Cerebellar nuclear complex (tissue), 1 donor: ENCODE measurements at places on chromosomes 4 and X.

DNA sequence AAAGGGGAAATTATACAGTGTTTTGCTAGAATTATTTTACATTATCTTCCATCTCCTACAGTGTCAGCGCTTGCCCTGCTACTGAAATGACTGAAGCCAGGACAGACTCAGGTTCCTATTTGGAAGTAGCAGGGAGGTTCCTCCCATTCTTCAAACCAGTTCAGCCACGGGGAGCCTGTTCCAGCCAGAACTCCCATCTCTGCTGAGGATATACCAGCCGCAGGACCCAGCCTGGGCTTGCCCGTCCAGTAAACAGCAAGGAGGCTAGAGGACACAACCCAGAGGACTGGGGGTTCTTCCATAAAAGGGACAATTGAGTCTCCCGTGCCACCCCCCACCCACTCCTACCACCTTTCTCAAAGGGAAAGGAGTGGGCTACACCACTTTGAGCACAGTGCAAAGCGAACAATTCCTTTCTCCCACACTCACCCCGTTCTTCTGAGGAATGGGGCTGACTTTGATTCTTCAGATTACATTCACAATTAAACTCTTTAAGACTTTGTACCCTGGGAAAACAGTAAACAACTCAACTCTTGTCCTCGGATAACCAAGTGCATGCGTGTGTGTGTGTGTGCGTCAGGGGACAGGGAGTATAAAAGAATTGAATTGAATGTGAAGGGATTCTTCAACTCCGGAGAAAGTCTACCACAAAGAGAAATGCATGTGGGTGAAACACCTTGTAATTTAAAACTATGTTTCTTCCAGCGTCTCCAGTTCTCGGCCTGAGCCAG lies 31.0 kb upstream of the PPARGC1A start:
- no peak for DNase-seq

GRCh38 chr4:140497405-140497746 lies 717 bp downstream of the MGAT4D start:
- no peak for DNase-seq

DNA sequence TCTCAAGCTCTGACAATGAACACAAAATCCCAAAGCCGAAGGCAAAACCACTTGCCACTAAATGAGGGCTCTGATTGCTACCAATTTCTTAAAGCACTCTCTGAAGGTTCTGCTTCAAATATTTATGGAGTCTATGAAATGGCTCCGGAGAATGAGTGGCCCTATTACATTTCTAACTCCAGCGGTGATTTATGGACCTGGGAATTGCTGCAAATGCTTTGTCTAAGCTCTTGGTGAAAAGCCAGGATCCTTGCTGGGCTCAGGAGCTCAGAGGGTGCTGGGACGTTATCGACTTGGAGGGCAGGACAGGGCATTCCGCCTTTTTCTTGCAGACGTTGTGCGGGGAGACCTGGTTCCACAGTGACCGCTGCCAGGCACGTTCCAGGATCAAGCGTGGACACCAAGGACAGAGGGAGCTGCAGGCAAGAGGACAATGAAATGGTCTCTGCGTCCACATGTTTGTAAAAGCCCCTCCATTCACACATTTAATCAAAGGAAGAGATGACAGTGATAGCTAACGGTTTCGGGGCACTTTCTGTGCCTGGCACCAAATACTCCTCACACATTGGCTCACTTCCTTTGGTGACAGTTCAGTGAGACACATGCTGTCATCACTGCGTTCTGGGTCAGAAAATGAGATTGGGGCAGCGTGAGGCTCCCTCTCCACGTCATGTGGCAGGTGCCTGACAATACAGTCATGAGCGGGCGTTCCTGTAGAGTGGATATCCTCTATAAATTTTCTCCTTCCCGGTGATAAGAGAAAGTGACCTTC lies 58.8 kb downstream of the C4orf50 start:
- no peak for DNase-seq

GRCh38 chr4:186204686-186205085 lies 13.3 kb downstream of the CYP4V2 start:
- no peak for DNase-seq

GRCh38 chr4:83315341-83315870 lies 19.2 kb downstream of the HPSE start:
- no peak for DNase-seq

DNA sequence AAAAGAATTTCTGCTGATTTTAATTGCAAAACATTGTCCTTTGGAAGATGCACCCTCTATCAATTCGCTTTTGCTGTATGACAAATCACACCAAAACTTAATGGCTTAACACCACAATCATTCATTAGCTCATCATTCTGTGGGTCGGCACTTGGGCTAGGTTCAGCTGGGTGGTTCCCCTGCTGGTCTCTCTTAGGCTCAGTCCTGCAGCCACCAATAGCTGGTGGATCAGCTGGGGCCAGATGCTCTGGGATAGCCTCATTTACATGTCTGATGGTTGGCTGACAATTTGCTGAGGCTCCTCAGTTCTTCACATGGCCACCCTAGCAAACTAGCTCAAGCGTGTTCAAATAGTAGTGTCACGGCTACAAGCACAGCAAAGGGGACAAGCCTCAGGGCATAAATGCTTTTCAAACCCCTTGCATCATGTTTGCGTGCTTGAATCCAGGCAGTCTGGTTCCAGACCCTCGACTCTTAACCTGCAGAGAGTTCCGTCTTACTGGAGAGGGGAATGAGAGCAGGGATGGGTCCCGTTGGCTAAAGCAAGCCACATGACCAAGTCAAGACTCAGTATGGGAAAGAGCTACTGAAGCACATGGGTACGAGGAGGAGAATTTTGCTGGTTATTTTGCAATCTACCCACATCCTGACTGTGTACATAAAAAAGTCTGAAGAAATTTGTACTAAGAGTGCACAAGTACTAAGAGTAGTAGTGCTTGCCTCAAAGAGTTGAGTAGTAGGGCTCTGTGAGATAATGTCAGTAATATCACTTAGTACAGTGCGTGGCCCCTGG lies 7.5 kb upstream of the ACSL1 start:
- DNase-seq: no peak

GRCh38 chr4:14863418-14864364 lies 138.6 kb upstream of the CPEB2 start:
- no peak for DNase-seq

- DNase-seq: no peak
These were observed 5.0 kb downstream of the XPNPEP2 start for GRCh38 chrX:129743821-129744220.

DNA sequence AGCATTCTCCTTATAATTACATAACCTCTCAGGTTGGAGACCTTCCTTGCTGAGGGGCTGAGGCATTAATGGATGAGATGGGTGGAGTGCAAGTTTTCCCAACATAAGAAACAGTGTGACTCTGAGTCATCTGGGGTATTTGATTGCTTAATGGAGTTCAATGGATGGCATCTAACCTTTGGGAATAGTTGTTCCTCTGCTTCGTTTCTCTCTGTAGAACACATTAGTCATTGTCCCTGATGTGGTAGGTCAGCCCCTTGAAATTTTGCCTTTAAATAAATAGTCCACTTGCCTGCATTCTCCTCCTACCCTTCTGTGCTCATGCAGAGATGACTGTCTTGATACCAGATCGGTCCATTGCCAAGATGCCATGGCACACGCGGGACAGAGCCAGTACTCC lies 38.6 kb downstream of the SLITRK2 start:
- DNase-seq: no peak

GRCh38 chr4:11590132-11590531 lies 161.4 kb upstream of the HS3ST1 start:
- DNase-seq: no peak

GRCh38 chr4:169492436-169493163 lies 119.8 kb downstream of the NEK1 start:
- no peak for DNase-seq

DNA sequence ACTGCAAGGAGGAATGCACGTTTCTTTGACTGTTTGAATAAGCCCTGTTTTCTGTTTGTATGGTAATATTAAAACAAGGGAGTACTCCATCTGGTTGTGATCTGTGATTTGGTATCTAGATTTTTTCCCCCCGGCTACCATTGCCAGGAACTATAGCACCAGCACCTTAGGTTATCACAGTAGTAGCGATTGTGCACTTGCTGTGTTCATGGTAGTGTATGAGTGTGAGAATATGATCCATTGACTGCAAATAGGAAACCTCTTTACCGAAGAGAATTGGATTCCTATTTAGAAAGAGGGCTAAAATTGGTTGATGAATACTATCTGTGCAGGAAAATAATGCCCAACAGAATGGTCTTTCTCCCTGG lies 69.9 kb downstream of the LARP7 start:
- DNase-seq: no peak

- DNase-seq: no peak
These were observed 82.8 kb upstream of the TCEAL2 start for GRCh38 chrX:102042372-102043325.

DNA sequence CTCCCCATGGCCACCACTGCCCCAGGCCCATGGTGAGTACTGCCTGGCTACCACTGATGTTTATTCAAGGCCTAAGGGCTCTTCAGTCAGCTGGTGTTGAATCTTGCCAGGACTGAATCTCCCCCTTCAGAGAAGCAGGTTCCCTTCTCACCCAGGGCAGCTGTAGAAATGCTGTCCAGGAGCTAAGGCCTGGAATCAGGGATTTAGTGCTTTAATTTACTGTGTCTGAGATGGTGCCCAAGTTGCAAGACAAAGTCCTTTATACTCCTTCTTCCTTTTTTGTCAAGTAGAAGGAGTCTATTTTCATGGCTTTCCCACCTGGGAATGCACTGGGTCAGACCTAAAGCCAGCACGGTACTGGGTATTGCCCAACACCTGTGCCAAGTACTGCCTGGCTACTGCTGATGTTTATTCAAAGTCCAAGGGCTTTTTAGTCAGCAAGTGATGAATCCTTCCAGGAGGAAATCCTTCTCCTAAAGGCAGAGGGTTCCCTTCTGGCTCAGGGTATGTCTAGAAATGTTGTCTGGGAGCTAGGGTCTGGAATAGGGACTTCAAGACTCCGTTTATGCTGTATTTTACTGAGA lies 117.6 kb upstream of the ATOH1 start:
- DNase-seq: no peak

DNA sequence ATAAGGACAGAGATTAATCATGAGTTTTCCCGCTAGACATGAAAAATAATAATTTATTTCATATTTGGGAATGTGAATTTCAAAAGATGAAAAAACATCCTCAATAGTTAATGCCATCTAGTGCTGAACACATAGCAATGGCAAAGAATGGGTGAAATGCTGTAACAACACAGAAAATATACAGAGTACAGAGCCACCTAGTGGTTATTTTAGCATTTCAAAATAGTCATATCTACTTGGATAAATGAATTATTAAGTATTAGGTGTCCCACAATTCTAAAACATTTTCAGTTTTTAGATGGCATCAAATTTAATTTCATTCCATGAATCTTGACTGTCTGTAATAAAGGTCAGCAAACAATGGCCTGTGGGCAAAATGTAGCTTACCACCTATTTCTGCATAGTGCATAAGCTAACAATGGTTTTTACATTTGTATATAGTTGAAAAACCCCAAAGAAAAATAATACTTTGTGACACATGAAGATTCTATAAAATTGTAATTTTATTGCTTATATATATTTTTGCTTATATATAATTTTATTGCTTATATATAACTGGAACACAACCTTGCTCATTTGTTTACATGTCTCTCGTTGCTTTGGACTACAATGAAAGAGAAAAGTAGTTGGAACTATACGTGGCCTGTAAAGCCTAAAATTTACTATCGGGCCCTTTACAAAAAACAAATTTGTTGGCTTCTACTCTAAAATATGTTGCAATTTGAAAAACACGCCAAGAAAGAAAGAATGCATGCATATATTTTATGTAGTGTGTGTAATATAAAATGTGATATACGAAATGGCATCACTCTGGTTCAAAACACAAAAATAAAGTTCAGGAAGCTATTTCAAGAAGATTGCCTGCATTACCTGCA lies 99.1 kb upstream of the FAM47C start:
- no peak for DNase-seq

DNA sequence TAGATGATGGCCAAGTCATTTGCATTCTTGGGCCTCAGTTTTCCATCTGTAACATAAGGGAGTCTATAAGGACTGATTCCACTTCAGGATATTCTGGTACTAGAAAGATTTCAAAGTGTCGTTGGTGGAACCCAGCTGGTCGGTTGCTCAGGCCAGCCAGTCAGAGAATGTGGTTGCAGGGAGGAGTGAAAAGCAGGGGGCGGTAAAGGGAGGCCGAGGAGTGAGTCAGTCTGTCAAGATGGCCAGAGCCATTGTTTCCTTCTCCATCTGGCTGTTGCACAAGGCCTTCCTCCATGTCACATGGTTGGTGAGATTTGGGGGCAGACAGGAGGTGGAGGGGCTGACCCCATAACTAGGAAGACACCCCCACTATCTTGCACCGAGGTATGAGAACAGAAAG lies 38.2 kb downstream of the STARD8 start:
- DNase-seq: no peak

GRCh38 chrX:112654871-112655270 lies 24.9 kb downstream of the LHFPL1 start:
- no peak for DNase-seq
